ENCODE measurements at places on chromosomes 5 and 9. TPM values are rescaled to one million over a fixed set of nuclear protein-coding genes. Genes with fewer than 3 reads are reported as not detected.

PCDH1 gene
- 0.18 TPM for total RNA-seq

C9orf153 gene
- total RNA-seq: not detected

FOXD4L3 gene
- not detected for total RNA-seq

PAEP gene
- total RNA-seq: not detected

KCNMB1 gene
- total RNA-seq: not detected

PCDH12 gene
- total RNA-seq: not detected

TBC1D2 gene
- total RNA-seq: 38.3 TPM

ZFP37 gene
- total RNA-seq: 1.8 TPM

GRCh38 chr5:177232358-177232757 lies 71.2 kb downstream of the RAB24 start:
- no peak for DNase-seq
- H3K27me3 ChIP-seq: no peaks in the 10 kb centered on the region
- H3K4me3 ChIP-seq: peak overlapping the region; percentile 43
- H3K27ac ChIP-seq: peak overlapping the region; percentile 83
- H3K36me3 ChIP-seq: peaks cover 23% of the 10 kb centered on the region

DNA sequence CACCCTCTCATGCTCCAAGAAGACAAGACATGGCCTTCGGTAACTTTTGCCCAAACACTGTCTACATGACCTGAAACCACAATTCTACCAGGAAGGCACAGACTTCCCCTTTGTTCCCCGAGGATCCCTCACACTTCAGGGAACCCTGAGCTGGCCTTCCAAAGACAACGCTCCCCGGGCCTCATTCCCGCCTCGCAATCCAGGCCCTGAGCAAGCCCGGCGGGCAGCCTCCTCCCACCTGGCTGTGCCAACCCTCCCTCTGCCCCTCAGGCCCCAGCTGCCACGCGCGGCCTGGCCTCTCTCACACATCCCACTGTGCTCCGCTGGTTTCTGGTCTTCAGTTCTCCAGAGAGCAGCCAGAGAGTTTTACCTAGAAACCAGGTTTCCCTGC lies 7.3 kb downstream of the QSOX2 start:
- no peak for DNase-seq
- peaks cover 5% of the 10 kb centered on the region for H3K4me1 ChIP-seq
- H3K27ac ChIP-seq: no peak overlapping the region
- peaks cover 10% of the 10 kb centered on the region for H3K36me3 ChIP-seq

GRCh38 chr5:76384705-76385104 lies 18.4 kb upstream of the IQGAP2 start:
- H3K4me3 ChIP-seq: no peak overlapping the region
- no peaks in the 10 kb centered on the region for H3K4me1 ChIP-seq
- no peak overlapping the region for H3K27ac ChIP-seq
- peaks cover 18% of the 10 kb centered on the region for H3K27me3 ChIP-seq
- no peak for DNase-seq

DNA sequence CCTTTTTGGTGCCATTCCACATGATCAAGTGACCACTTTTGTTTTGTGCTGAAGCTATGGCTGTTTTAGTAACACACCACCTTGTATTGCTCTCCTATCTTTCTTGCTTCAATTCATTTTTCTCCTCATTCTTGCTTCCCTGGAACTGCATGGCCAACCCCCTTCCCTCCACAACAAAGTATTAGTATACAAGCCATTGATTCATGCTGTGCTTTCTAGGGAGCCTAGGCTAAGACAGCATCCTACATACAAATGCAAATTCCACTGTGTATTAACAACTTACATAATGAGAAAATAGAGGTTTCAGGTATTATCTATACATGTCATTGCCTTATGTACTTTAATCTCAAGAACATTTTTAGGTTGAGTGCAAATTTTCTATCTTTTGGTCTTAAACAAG lies 141.1 kb downstream of the EFNA5 start:
- H3K36me3 ChIP-seq: no peaks in the 10 kb centered on the region
- H3K27ac ChIP-seq: no peak overlapping the region

DNA sequence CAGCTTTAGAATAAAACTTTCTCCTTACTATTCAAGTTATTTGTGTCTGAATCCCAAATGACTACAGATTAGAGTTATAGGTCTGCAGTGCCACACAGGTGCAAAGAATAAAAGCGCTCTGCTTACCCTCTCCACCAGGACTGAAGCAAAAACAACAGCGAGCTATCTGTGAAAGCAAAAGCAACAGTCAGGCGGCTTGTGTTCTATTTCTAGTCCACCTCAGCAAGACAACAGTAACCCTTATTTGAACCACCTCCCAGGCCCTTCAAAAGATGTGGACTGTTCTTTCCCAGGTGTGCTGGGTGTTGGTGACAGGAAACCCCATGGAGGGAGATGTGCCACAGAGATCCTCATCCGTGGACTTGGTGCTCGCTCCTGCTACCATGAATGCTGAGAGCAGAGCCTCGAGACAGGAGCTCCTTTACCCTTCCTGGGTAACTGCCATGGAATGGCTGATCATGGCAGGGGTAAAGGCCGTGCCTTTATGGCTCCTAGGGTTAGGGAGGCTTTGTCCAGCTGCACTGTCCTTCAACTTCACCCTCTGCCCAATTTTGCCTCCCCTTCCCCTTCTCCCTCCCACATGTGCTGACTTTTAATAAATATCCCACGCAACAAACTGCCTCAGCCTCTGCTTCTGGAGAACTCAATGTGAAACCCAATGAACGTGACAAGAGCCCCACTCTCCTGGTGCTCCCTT lies 108.6 kb downstream of the SERINC5 start:
- peaks cover 2% of the 10 kb centered on the region for H3K27me3 ChIP-seq
- H3K4me1 ChIP-seq: no peaks in the 10 kb centered on the region
- no peak for DNase-seq
- H3K4me3 ChIP-seq: no peak overlapping the region
- no peak overlapping the region for H3K27ac ChIP-seq

DNA sequence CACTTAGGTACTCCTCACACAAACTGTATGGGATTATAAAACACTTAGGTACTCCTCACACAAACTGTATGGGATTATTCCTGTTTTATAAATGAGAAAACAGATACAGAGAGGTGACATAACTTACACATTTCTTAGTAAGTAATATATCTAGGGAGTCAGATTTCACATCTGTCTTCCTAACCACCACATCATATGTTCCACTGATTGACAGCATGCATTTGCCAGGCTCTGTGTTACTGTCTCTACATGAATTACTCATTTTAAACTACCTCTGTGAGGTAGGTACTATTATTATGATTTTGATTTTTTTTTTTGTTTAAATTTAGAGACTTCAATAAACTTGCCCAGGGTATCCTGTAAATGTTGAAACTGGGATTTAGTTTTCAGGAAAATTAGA lies 232.7 kb downstream of the CCDC171 start:
- DNase-seq: no peak
- no peaks in the 10 kb centered on the region for H3K4me1 ChIP-seq
- H3K4me3 ChIP-seq: no peak overlapping the region

GRCh38 chr9:96149533-96150280 lies 152.3 kb downstream of the HSD17B3 start:
- H3K27me3 ChIP-seq: peaks cover 28% of the 10 kb centered on the region
- no peaks in the 10 kb centered on the region for H3K4me1 ChIP-seq
- no peaks in the 10 kb centered on the region for H3K36me3 ChIP-seq
- H3K27ac ChIP-seq: no peak overlapping the region
- DNase-seq: no peak

GRCh38 chr5:168790671-168791250 lies 211.6 kb upstream of the PANK3 start:
- H3K27ac ChIP-seq: no peak overlapping the region
- no peaks in the 10 kb centered on the region for H3K36me3 ChIP-seq

DNA sequence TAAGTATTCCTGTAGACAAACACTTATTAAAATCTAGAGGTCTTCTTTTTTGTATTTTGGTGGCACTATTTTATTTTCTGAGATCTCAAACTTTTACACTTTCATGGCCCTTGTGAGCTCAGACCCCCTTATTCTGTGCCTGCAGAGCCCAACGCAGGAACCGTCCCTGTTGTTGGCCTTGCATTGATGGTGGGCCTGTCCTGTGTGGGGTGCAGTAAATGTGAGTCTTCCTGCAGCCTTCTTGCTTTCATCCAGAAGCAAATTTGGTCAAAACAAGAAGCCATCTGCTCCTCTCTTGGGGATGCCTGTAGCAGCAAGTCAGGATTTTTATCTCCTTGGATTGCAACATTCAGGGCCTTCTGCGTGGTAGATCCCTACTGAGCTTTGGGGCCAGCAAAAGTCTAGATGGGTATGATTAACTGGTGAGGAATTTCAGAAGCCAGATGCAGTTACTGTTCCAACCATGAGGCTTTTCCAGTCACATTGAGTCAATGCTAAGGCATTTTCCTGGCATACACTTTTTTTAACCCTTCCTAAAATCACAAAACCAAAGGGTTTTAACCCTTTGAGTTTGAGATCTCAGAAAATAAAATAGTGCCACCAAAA lies 31.7 kb downstream of the BASP1 start:
- DNase-seq: peak; percentile 97
- peak overlapping the region; percentile 95 for H3K27ac ChIP-seq
- peaks cover 32% of the 10 kb centered on the region for H3K36me3 ChIP-seq
- H3K4me3 ChIP-seq: peak overlapping the region; percentile 74
- peaks cover 84% of the 10 kb centered on the region for H3K4me1 ChIP-seq
- no peaks in the 10 kb centered on the region for H3K27me3 ChIP-seq

GRCh38 chr5:59253625-59254024 lies 639.9 kb downstream of the PDE4D start:
- peaks cover 2% of the 10 kb centered on the region for H3K27me3 ChIP-seq
- no peak overlapping the region for H3K4me3 ChIP-seq
- DNase-seq: no peak
- H3K36me3 ChIP-seq: no peaks in the 10 kb centered on the region
- H3K27ac ChIP-seq: no peak overlapping the region

DNA sequence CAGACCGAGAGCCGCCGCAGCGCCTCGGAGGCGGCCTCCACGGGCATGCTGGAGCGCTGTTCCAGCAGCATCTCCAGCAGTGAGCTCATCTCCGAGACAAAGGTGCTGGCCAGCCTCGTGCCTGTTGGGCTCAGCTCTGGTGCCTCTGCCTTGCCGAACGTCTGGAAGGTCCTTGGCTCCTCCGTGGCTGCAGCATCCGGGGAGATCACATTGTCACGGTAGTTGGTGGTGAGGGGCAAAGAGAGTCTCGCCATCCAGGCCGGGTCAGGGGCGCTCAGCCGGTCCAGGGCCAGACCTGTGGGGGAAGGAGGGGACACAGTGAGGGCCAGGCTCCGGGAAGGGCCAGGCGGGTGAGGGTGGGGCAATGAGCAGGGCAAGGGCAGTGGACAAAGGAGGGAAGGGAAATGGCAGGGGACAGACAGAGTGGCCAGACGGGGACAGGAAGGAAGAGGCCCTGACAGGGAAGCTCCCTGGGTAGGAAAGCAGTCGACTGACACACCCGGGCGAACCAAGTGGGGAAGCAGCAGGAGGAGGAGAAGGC lies 12.4 kb downstream of the PCDH12 start:
- no peak overlapping the region for H3K4me3 ChIP-seq
- H3K36me3 ChIP-seq: 0 out of 2 replicates have a peak, but pooled peaks cover 4% of the 10 kb centered on the region

- no peaks in the 10 kb centered on the region for H3K36me3 ChIP-seq
- DNase-seq: no peak
- H3K4me3 ChIP-seq: peak overlapping the region; percentile 91
- H3K4me1 ChIP-seq: peaks cover 36% of the 10 kb centered on the region
- H3K27me3 ChIP-seq: no peaks in the 10 kb centered on the region
- peak overlapping the region; percentile 38 for H3K27ac ChIP-seq
These were observed 43.7 kb upstream of the PRSS3 start for GRCh38 chr9:33751536-33752129.

- DNase-seq: no peak
- no peak overlapping the region for H3K4me3 ChIP-seq
- H3K36me3 ChIP-seq: no peaks in the 10 kb centered on the region
These were observed 50.7 kb upstream of the GRHPR start for GRCh38 chr9:37371565-37372464.

DNA sequence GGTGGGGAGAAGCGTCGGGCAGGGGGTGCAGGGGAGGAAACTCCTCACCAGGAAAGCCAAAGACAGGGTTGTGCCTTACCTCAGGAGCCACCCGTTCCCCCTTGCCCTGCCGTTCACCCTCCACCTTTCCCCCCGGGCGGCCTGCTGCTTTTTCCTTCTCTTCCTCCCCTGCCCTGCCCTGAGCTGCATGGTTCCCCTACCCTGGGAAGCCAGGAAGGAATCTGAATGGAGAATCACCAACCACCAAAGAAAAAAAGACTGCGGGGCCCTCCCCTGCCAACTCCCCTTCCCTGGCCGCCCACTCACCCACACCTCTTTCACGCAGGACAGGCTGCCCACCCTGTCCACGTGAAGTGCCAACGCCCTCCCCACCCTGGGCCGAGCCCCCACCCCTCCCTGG lies 820 bp upstream of the NFX1 start:
- H3K4me1 ChIP-seq: peaks cover 38% of the 10 kb centered on the region
- no peak for DNase-seq
- peak overlapping the region; percentile 100 for H3K27ac ChIP-seq
- H3K27me3 ChIP-seq: peaks cover 8% of the 10 kb centered on the region
- H3K36me3 ChIP-seq: peaks cover 25% of the 10 kb centered on the region

DNA sequence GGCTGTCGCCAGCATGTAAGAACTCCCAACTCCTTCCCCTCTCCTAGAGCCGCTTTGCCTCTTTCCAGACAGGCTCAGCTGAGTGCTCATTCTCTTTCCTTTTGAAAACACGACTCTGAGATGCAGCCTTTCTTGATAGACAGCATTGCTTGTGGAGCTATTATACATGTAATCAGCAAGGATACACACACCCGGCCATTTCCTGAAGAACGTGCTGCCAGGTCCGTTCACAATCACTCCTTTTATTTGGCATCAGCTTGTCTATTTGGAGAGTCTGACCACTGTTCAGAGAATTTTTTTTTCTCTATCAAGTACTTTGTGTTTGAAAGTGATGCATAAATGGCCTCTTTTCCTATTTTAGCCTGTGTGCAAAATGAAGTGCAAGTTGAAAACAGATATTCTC lies 328.7 kb downstream of the MARCHF11 start:
- H3K4me3 ChIP-seq: no peak overlapping the region
- no peak for DNase-seq
- peaks cover 6% of the 10 kb centered on the region for H3K4me1 ChIP-seq
- peaks cover 3% of the 10 kb centered on the region for H3K36me3 ChIP-seq
- H3K27ac ChIP-seq: no peak overlapping the region

DNA sequence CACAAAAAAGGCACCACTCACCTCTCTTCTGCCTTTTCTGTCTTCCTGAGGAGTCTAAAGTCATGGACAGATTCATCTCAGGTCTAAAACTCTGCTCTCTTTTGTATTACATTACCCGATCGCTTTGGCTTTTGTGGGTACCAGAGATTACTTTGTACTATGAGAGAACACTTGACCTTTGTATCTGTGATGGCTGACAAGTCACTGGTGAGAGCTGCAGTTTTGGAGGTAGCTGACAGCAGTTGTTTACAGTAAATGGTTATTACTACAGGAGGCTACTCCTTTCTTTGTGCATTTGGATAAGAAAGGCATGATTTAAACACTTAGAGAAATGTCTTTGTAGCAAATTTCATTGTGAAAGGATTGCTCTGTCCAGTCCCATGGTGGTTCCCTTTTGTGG lies 307.3 kb downstream of the FBXL17 start:
- H3K27ac ChIP-seq: no peak overlapping the region
- no peaks in the 10 kb centered on the region for H3K4me1 ChIP-seq
- H3K27me3 ChIP-seq: no peaks in the 10 kb centered on the region

DNA sequence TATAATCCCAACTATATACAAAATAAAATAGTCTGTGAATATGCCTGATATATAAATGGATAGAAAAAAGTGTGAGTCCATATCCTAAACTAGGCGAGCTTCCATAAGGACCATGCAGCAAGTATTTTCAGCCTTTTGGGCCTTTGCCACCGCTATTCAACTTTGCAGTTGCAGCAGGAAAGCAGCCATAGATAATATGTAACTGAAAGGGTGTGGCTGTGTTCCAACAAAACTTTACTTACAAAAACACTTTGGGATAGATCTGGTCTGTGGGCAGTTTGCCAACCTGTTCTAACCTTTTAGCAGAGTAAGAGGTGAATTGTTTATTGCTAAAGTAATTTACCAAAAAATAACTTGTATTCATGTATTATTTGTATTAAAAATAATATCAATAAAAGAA lies 127.8 kb upstream of the GPR151 start:
- no peaks in the 10 kb centered on the region for H3K36me3 ChIP-seq
- no peak for DNase-seq
- no peak overlapping the region for H3K27ac ChIP-seq
- H3K4me1 ChIP-seq: no peaks in the 10 kb centered on the region

Data from HFFc6 (cell line).